Neural progenitor cell (in vitro differentiated cells): ENCODE measurements at places on chromosomes 16 and 17.

DNA sequence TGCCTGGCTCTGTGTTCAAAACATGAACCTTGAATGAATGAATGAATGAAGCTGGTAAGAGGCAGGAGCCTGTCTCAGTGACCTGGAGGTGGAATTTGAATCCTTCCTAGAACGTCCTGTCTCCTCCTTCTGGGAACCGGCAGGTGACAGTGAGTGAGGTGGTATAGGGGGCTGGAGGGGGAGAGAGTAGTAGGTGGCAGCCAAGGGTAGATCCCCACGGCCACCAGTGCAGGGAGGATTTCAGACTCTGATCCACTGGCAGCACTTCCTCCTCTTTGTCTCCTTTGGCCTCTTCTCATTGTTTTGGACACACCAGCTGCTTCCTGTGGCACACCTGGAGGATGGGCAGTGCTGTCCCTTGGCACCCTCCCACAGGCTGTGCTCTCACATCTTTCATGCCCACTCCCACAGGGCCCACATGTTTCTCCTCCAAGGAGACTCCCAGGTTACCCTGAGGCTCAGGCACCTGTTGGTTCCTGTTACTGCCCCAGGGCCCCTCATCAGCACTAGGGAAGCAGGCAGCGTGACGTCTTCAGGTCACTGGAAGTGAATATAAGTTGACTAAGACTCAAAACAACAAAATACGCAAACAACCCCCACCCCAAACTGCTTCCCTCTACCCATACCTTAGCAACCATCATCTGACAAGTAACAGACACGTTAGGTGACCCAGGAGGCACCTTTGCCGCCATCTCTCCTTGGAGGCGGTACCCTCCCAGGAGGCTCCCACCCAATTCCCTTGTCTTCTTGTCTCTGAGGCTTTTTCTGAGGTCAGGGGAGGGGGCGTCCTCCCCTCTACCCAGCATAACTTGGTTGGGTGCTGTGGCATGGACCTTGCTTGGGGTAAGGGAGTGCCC, 84.6 kb downstream of the N4BP1 start:
- DNase-seq, result no peak

DNA sequence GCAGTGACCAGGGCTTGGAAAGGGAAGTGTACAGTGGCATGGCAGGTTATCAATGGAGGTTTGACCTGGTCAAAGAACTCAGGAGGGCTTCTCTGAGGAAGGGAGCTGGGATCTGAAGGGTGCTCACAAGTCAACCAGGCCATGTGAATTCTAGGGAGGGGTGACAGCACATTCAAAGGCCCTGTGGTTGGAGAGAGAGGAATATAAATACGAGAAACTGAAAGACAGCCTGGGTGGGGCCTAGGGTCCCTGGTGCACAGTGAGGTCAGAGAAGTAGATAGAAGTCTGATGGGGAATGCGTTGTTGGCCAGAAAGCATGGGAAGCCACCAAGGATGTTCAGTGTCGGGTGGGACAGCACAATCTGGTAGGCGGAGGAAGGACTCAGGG, 210.8 kb downstream of the KATNIP start:
- DNase-seq, result no peak

GRCh38 chr16:49602201-49602975, 228.8 kb downstream of the C16orf78 start:
- no peak for DNase-seq

DNA sequence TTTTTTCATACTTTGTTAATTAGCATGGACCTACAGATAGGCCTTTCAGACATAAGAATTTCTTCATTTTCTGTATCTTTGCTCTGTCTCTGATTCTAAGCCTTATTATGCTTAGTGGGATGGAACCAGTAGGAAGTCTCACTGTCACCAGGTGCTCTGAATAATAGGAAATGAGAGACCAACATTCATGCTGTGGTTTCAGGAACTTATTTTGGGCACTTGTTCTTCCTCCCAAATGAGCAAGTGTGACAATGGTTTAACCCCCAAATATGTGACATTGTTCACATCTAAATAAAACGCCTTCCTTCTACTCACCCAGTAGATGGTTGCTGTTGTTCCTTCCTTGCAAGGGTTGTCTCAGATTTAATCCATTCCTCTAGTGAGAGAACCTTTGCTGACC, 100.2 kb downstream of the SYCE1L start:
- DNase-seq, result no peak

- no peak for DNase-seq
Observed at GRCh38 chr16:67676516-67676915, 9.9 kb downstream of the C16orf86 start.

DNA sequence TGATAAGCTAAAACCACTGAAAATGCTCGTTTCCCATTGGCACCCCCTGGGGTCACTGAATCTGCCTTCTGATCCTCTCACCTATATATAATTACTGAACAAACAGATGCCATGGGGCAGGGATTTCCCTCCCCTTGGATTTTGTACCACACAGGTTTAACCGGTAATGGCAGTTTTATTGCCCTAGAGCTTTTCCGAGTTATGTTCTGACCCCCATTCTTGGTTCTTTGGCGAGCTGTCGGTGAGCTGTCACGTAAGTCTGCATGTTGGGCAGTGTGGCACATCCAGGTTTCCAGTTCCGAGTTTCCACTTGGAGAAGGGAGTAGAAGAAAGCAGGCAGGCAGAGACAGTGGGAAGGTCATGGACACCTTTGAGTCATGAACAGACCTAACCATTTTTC, 7.1 kb downstream of the TMEM97 start:
- DNase-seq, result no peak

DNA sequence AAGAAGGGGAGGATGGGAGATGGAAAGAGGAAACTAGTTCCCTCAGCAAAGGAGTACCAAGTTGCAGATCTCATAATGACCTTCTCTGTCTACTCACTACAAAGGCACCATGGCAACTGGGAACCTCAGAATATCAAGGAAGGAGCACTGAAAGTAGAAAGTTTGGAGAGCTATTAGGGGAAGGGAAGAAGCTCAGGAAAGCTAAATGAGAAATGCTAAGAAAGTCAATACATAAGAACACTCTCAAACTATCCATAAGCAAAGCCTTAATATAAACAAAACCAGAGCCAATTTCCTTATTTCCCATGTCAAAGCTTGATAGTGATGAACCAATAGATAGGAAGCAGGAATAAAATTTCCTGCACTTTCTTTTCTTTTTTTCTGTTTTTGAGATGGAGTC, 57.9 kb upstream of the C17orf78 start:
- no peak for DNase-seq

- no peak for DNase-seq
Observed at GRCh38 chr17:54950116-54950515, 18.3 kb downstream of the COX11 start.

GRCh38 chr17:15265131-15265530, at the start of gene PMP22:
PMP22 (minus strand) TSS chr17:15265326; CDS start chr17:15260727, 4,599 bp downstream.
- no peak for DNase-seq

DNA sequence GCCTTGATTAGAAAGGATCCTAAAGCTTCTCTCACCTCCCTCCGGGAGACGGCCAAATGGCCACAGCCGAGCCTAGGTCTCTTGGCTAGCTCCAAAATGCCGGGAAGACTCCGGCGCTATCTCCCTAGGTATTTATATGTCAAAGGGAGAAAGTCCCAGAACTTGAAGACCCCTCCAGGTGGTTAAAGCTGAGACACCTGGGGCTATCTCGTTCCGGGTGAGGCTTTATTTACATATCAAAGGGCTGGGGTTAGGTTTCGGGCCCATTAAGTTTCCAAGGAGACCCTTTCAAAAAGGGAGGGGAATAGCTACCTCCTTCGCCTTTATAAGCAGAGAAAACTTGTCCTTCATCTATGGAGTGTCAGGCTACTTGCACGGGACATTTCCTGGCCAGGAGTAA, 70.9 kb upstream of the KIFC3 start:
- peak; percentile 50 for DNase-seq

- no peak for DNase-seq
Observed at GRCh38 chr16:3980253-3981111, 100.0 kb upstream of the CREBBP start.

GRCh38 chr16:72666267-72666666, 381.7 kb downstream of the ZFHX3 start:
- peak; percentile 12 for DNase-seq

GRCh38 chr16:24116046-24116776, 139.9 kb upstream of the CACNG3 start:
- DNase-seq, result no peak

DNA sequence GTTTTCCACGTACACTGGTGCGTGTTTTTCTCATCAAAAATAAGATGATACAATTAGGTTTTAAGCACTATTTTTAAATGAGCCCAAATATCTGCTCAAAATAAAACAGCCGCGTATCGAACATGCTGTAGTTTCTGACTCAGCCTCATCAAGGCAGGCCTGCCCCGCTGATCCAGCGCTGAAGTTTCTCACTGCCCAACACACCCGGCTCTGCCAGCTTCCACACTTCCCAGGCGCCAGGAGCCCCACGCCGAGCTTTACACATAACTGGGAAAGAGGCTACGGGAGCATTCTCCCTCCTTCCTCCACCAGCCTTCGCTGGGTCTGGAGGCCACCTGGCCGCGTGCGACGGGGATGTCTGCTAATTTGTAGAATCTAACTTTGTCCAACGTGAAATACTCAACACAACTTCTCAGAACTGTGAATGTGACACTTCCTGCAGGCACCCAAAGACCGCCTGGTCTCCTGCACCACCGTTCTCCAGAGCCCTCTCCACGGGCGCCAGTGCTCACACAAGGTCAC, 42.1 kb downstream of the MAP1LC3B start:
- no peak for DNase-seq

GRCh38 chr16:20401066-20401465, 3.5 kb downstream of the PDILT start:
- DNase-seq, result no peak

DNA sequence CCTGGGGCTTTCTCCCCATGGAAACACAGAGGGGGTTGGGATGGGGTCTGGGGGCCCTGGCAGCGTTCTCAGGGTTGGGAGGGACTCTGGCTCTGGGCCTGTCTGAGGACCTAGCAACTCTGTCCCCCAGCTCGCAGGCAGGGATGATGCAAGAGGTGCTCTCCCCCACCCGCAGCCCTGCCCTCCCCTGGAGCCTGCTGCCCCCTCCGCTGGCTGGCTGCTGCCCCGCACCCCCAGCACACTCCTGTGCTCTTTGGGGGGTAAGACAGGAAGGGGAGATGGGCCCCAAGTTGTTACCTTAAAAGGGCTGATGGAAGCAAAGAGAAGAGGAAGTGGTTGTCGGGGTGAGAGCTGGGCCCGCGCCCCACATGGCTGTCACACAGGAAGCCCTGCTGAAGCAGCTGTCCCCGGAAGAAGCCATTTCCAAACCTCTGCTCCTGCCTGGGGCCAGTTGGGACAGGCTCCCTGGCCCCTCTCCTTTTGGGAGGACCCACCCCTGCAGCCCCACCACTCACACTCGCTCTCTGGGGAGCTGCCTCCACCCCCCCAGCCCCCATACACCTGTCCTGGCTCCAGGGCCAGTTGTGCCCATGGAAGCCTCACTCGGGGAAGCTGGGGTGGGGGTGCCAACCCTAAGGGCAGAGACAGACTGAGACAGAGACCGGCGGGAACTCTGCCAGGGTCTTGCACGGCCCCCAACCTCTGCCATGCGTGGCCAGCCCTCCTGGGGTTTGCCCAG, 2.5 kb downstream of the CORO1A start:
- no peak for DNase-seq

GRCh38 chr16:14334366-14335080, 263.4 kb downstream of the MRTFB start:
- no peak for DNase-seq

DNA sequence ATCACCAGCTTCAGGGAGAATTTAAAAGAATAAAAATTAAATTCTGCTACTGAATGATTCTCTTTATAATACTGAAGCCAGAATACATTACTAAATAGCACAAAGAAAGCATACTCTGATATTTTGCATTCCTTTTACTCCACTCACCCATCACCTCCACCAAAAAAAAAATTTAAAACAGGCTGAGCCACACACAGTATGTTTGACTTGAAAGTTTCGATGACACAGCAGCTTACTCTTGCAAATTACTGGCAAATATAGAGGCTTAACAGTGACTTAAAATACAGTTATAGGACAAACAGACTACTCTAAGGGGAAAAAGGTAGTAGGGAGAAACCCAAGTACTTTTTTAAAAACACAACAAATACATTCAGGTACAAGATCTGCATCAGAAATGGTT, 39.2 kb downstream of the GPATCH8 start:
- DNase-seq, result no peak

GRCh38 chr16:48022496-48022895, 133.3 kb downstream of the ABCC12 start:
- no peak for DNase-seq

GRCh38 chr17:45263477-45263860, 1.6 kb upstream of the SPATA32 start:
- no peak for DNase-seq

DNA sequence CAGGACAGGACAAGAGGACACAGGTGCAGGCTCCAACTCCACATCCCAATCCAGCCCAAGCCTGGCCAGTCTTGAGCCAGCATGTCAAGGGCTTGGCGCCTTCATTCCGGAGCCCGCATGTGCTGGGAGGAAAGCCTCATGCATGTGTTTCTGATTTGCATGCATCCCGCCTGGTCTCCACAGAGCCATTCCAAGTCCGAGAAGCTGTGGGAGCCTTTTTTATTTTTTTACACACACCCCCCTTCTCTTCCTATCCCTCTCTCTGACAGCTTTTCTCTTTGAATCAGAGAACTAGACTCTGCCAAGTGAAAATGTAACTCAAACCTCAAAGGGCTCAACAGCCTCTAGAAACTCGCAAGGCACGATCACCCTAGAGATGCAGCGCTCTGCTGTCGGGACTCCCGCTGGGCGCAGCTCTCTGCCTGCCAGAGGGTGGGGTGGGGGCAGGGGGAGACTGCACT, 45.1 kb downstream of the NOG start:
- no peak for DNase-seq

DNA sequence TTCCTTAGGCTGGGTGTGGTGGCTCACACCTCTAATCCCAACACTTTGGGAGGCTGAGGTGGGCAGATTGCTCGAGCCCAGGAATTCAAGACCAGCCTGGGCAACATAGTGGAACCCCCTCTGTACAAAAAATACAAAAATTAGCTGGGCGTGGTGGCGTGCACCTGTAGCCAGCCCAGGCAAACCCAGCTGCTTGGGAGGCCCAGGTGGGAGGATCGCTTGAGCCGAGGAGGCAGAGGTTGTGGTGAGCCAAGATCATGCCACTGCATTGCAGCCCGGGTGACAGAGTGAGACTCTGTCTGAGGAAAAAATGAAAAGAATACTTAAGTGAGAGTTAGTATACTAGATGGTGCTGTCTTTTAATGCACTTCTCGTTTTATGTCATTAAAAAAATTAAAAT, 15.1 kb downstream of the PPM1D start:
- DNase-seq, result no peak

- DNase-seq, result no peak
Observed at GRCh38 chr16:1156983-1157638, 4.2 kb downstream of the CACNA1H start.

GRCh38 chr17:65049085-65049756, 7.3 kb downstream of the GNA13 start:
- no peak for DNase-seq

- no peak for DNase-seq
Observed at GRCh38 chr16:77158293-77158692, 32.7 kb upstream of the MON1B start.

GRCh38 chr16:64094181-64094965, 1027.5 kb downstream of the CDH11 start:
- peak; percentile 58 for DNase-seq

- no peak for DNase-seq
Observed at GRCh38 chr17:1273492-1274244, 3.4 kb downstream of the BHLHA9 start.

- DNase-seq, result no peak
Observed at GRCh38 chr17:65914784-65915342, 277.1 kb downstream of the CEP112 start.

- peak; percentile 61 for DNase-seq
Observed at GRCh38 chr16:67199808-67200198, 872 bp downstream of the ELMO3 start.

- DNase-seq, result no peak
Observed at GRCh38 chr16:85520853-85521521, 92.1 kb upstream of the GSE1 start.
